ENCODE measurements at places on chromosomes 2 and 18.

DNA sequence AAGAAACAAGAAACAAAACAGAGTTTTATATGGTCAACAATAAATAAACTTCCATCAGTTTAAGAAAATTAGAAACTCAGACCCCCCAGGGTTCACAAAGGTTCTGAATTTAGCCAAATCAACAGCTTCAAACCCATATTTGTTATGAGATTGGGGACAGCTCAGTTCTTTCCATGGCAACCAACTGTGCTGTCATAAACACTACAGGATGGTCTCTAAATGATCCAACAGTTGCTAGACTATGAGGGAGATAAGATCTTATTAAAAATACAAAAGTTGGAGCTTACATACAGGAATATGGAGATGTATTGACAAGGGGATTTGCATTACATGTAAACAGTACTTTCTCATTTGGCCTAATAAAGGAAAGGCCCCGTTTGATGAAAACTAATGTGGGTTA is 154.6 kb upstream of the CTAGE1 start:
- no peaks in the 10 kb centered on the region for H3K27me3 ChIP-seq
- H3K4me3 ChIP-seq = no peak overlapping the region
- H3K27ac ChIP-seq = no peak overlapping the region
- DNase-seq = no peak
- H3K36me3 ChIP-seq = no peaks in the 10 kb centered on the region
- H3K4me1 ChIP-seq = no peaks in the 10 kb centered on the region

DNA sequence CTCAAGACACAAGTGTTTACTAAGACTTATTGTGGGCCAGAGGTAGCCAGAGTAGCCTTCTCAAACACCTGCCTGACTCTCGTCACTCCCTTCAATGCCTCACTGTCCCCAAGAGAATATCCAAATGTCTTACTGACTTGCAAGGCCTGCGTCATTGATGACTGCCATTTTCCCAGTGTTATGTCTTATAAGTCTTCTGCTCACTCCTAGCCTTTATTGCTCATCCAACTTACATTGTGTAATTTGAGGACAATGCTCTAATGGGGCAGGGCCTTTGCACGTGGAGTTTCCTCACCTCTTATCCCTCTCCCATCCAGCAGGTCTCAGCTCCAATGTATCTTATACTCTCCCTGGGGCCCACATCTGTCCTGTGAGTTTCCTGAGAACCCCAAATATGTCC is 10.1 kb upstream of the CD226 start:
- H3K4me1 ChIP-seq = peaks cover 36% of the 10 kb centered on the region
- H3K36me3 ChIP-seq = no peaks in the 10 kb centered on the region

- H3K4me3 ChIP-seq = no peak overlapping the region
- H3K4me1 ChIP-seq = no peaks in the 10 kb centered on the region
- no peaks in the 10 kb centered on the region for H3K27me3 ChIP-seq
These were observed 77.8 kb downstream of the CTIF start for GRCh38 chr18:48616484-48617255.

DNA sequence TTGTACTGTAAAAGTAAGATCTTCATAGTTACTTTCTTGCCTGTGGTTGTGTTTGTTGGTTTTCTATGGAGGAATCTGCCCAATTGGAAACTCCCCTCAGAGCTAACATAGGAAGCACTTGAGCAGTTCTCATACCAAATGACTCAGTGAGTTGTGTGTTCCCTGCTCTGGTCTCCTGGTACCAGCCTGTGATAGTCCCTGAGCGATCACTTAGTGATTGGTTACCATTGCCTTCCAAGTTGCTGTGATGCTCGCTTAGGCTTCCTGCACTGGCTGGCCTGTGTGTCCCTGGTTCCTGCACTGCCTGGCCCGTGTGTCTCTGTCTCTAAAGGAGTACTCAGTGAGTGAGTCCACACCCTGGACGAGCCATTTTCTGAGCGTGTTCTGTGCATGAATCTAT is 133.0 kb downstream of the MAP4K4 start:
- no peak overlapping the region for H3K27ac ChIP-seq
- no peaks in the 10 kb centered on the region for H3K27me3 ChIP-seq
- DNase-seq = no peak
- no peak overlapping the region for H3K4me3 ChIP-seq
- peaks cover 33% of the 10 kb centered on the region for H3K36me3 ChIP-seq

GRCh38 chr18:37450434-37451132 is 115.0 kb downstream of the CELF4 start:
- H3K4me1 ChIP-seq = no peaks in the 10 kb centered on the region
- H3K36me3 ChIP-seq = no peaks in the 10 kb centered on the region
- no peak for DNase-seq

GRCh38 chr2:158973116-158973956 is 4.9 kb downstream of the TANC1 start:
- peaks cover 7% of the 10 kb centered on the region for H3K4me1 ChIP-seq
- no peak for DNase-seq
- H3K36me3 ChIP-seq = no peaks in the 10 kb centered on the region
- no peak overlapping the region for H3K27ac ChIP-seq
- no peak overlapping the region for H3K4me3 ChIP-seq

DNA sequence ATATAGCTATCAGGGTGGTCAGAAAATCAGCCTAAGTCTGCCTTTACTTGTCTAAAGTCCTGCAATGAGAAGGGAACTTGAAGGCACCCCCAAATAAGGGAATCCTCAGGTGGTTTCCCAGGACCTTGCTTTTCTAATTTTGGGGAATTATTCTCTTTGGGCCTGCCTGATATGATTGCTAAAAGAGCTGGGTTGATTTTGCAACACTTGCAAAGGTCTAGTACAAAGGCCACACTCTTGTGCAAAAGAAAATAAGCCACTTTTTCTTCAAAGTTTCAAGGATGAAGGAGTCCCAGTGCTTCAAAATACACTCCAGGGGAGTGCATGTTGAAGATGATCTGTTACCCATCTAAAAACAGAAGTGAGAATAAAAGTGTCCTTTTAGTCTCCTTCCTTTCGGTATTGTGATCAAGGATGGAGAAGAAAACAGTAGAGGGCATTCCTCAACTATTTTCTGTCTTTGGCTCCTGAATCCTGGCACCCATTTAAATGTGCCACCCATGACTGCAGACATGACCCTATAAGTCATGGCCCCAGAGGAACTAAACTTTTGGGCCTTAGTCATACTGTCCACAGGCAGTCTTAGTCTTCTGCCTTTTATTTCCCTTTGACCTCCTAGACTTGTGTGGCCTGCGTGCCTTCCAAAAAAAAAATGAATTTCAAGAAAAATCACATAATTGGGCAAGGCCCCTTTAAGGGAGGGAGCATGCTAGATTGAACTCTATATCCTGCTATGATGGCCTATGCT is 5.1 kb downstream of the SULT1C3 start:
- no peaks in the 10 kb centered on the region for H3K27me3 ChIP-seq
- no peaks in the 10 kb centered on the region for H3K36me3 ChIP-seq
- no peak for DNase-seq
- H3K4me1 ChIP-seq = no peaks in the 10 kb centered on the region

DNA sequence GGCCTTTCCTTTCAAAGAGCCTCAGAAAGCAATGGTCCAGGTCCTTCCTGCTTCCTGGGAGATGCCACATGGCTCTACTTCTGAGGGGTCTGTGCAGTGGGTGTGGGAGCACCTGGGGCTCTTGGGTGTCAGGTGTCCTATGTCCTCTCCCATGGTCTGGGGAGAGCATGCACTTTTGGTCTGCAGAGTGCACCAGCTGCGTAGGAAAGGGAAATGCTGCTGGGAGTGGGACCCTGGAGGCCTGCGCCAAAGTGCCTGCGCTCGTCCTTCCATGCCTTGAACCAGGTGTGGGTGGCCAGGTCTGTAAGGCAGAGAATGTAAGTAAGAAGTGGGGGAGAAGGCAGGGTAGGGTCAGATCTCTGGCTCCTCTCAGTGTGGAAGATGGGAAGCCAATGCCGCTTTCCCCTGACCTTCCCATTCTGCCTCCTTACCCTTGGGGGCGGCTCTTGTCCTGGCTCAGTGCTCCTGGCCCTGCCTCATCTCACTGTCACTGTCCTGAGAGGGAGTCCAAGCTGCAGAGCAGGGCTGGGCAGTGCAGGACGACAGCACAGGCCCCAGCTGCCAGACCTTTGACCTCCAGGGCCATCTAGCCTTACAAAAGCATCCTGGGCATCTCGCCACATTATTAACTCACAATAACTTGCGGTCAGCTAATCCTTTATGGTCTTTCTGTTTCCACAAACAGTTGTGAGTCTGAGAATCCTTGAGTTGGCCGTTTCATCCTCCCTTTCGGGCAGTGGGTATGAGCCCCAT is 6.6 kb upstream of the PROM2 start:
- H3K36me3 ChIP-seq = no peaks in the 10 kb centered on the region
- no peak overlapping the region for H3K4me3 ChIP-seq
- no peak overlapping the region for H3K27ac ChIP-seq
- no peaks in the 10 kb centered on the region for H3K4me1 ChIP-seq

DNA sequence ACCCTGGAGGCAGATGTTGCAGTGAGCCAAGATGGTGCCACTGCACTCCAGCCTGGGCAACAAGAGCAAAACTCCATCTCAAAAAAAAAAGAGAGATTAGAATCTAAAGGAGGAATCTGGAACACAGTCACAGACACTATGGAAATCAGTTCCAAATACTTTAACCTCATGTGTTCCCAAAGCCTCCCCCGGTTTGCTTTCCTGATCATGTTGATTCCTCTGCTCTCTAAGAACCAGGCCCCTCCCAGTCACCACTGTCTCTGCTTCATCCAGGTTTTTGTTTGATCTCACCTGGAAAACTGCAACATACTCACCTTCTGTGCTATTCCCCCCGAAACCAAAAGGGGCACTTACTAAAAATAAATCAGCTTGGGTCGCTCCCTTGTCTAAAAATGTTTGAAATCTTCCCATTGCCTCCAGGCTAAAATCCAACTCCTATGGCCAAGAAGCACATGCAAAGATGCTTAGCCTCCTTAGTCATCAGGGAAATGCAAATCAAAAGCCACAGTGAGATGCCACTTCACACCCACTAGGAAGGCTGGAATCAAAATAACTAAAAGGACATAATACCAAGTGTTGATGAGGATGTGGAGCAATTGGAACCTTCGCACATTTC is 6.2 kb upstream of the NEU2 start:
- H3K4me1 ChIP-seq = no peaks in the 10 kb centered on the region
- no peaks in the 10 kb centered on the region for H3K27me3 ChIP-seq
- H3K27ac ChIP-seq = no peak overlapping the region
- no peak overlapping the region for H3K4me3 ChIP-seq

DNA sequence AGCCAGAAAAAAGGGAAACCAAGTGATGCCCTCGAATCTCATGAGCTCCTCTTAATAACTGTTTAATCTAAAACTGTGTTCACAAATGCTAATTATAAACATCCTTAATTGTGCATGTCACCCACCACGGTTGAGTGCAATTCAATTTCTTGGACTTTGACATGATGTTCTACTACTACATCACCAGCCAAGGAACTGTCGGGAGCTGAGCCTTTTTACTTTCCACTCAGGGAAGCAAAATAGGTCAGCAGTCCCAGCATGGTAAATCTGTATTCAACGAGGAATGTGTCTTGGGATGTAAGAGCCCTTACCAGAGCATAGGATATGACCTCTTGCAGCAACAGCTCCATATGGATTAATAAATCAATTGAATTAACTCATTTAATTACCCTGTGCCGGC is 20.8 kb upstream of the REG3G start:
- H3K27ac ChIP-seq = no peak overlapping the region
- H3K4me1 ChIP-seq = no peaks in the 10 kb centered on the region
- DNase-seq = no peak
- H3K27me3 ChIP-seq = no peaks in the 10 kb centered on the region
- no peaks in the 10 kb centered on the region for H3K36me3 ChIP-seq

GRCh38 chr2:233501198-233502076 is 65.1 kb downstream of the USP40 start:
- H3K27ac ChIP-seq = no peak overlapping the region
- no peaks in the 10 kb centered on the region for H3K4me1 ChIP-seq
- DNase-seq = no peak
- H3K4me3 ChIP-seq = no peak overlapping the region
- peaks cover 4% of the 10 kb centered on the region for H3K36me3 ChIP-seq

GRCh38 chr2:134170294-134170693 is 83.6 kb upstream of the MGAT5 start:
- H3K27ac ChIP-seq = no peak overlapping the region
- H3K36me3 ChIP-seq = no peaks in the 10 kb centered on the region
- H3K4me3 ChIP-seq = no peak overlapping the region
- no peak for DNase-seq

GRCh38 chr2:177211576-177212105 is 953 bp upstream of the HNRNPA3 start:
- peak overlapping the region; percentile 100 for H3K27ac ChIP-seq
- H3K4me1 ChIP-seq = peaks cover 45% of the 10 kb centered on the region
- H3K36me3 ChIP-seq = peaks cover 9% of the 10 kb centered on the region
- H3K4me3 ChIP-seq = peak overlapping the region; percentile 85
- DNase-seq = no peak

- DNase-seq = no peak
- H3K27me3 ChIP-seq = no peaks in the 10 kb centered on the region
- H3K4me1 ChIP-seq = peaks cover 34% of the 10 kb centered on the region
- no peaks in the 10 kb centered on the region for H3K36me3 ChIP-seq
- no peak overlapping the region for H3K27ac ChIP-seq
- no peak overlapping the region for H3K4me3 ChIP-seq
These were observed 84.8 kb downstream of the STPG4 start for GRCh38 chr2:47070155-47070919.

- no peaks in the 10 kb centered on the region for H3K4me1 ChIP-seq
- no peaks in the 10 kb centered on the region for H3K27me3 ChIP-seq
- H3K36me3 ChIP-seq = peaks cover 60% of the 10 kb centered on the region
These were observed 20.9 kb downstream of the NAPG start for GRCh38 chr18:10546557-10547300.

DNA sequence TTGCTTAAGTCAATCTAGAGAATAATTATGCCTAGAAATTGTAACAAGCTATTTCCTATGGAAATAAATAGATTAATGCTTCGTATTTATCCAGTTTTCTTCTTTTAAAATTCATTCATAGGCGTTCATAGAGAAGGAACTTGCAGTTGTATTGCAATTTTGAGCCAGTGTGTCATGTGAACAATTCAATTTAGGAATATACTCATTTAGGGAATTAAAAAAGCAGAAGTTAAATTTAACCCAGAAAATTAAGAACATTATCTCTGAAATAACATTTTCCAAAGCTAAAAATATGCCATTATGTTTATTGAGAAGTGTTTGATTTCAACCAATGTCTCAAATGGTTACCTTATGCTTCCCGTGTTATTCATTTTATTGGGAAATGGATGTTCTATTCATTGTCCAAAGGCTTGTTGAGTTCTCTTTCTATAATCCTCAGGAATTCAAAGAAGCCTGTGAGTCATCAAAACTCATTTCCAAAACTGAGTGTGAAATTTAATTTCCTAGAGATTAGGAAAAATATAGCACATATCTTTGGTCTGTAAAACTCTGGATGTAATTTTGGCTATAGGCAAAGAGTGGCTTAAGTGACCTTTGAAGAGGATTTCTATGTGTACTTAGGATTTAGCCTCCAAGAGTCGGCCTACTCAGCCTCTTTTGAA is 99.7 kb downstream of the SLC8A1 start:
- no peaks in the 10 kb centered on the region for H3K27me3 ChIP-seq
- H3K4me3 ChIP-seq = no peak overlapping the region
- DNase-seq = no peak
- no peaks in the 10 kb centered on the region for H3K36me3 ChIP-seq
- H3K27ac ChIP-seq = no peak overlapping the region
